ENCODE measurements at places on chromosomes 16 and 17.

DNA sequence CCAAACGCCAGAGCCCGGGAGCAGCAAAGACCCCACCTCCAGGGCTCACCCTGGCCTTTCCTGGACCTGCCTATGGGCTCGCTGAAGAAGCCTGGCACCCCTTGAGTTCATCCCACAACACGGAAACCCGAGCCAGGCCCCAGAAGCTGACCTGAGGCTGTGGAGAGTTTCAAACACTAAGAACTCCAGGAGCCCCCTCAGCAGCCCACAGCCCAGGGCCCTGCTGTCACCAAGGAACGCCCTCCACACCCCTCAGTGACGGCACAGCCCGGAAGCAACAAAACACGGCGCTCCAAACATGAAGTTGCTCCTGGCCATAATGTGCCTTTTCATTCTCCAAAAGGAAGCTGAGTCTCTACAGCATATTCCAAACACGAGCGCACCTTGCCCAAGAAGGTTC lies 9.2 kb downstream of the SLC38A10 start:
- no peak for DNase-seq

DNA sequence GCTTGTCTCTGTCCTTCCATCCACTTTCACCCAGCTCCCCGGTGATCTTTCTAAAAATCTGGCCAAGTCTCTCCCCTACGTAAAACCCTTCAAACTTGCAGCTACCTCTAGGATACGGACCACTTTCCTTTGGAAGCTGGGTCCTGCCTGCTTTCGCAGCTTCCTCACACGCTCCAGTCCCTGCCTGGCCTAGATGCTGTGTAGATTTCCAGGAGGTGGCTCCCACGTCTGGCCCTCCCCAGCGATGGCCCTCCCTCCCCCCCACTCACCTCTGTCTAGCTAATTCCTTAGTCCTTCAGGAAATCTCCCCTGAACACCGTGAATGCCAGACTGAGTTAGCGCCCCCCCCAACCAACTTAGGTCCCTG lies 579 bp upstream of the LRRC59 start:
- no peak for DNase-seq

DNA sequence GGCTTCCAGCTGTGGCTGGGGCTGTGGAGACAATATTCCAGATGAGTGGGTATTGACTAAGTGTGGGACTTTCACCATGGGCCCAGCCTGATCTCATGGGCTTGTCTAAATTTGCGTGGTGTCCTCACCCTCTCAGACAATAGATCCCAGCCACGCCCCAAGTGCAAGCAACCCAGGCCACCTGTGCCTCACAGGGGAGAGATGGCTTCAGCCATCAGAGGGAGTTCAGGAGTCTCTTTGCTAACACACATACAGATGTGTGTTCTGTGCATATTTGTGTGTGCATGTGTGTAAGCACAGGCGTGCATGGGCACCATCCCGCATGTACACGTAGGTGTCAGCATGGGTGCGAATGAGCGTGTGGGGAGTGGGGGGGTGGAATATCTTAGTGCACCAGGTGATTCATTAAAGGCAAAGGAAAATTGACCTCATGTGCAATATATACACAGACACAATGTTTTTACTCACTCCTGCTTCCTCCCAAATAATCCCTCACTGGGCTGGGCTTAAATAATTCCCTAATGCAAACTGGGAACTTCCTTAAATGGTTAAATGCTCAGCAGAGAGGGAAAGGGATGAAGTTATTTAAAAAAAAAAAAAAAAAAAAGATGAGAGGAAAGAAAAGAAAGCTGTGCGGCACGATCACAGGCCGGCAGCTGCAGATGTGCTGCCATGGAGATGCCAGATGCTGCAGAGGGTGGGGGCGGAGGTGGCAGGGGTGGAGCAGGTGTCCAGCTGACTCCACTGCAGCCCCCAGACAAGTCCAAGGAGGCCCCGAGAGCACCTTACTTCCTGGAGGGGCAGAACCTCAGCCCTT lies 24.0 kb upstream of the CDC42EP4 start:
- DNase-seq = no peak

GRCh38 chr16:63712725-63713124 lies 1409.1 kb downstream of the CDH11 start:
- DNase-seq = no peak
